Omental fat pad (tissue), 4 donors: ENCODE measurements at places on chromosomes 11 and 22. TPM values are rescaled to one million over a fixed set of nuclear protein-coding genes. Genes with fewer than 3 reads are reported as not detected.

The GLYAT gene
- total RNA-seq, result 4.2 TPM

The LDHAL6A gene
- total RNA-seq, result not detected

The TMEM121B gene
- total RNA-seq, result 0.46 TPM

The FERMT3 gene
- 39.4 TPM for total RNA-seq

The GNAZ gene
- total RNA-seq, result 8.6 TPM

The OR10S1 gene
- not detected for total RNA-seq

The PTPRCAP gene
- 5.5 TPM for total RNA-seq

The ZNHIT2 gene
- 16.1 TPM for total RNA-seq

The ZW10 gene
- 9.8 TPM for total RNA-seq

The KCNQ1OT1 gene
- total RNA-seq, result 3.4 TPM

The RIMBP3C gene
- total RNA-seq, result 0.31 TPM

The DGAT2 gene
- 67.7 TPM for total RNA-seq

The MS4A12 gene
- not detected for total RNA-seq

The MOV10L1 gene
- 0.63 TPM for total RNA-seq

The SAA4 gene
- not detected for total RNA-seq

The MRGPRF gene
- 59.4 TPM for total RNA-seq

The SDHAF2 gene
- total RNA-seq, result 57.9 TPM

The PKP3 gene
- 0.96 TPM for total RNA-seq

The AQP11 gene
- 0.84 TPM for total RNA-seq

The SMTNL1 gene
- total RNA-seq, result not detected

The CEND1 gene
- total RNA-seq, result not detected

The SIPA1 gene
- 41.8 TPM for total RNA-seq

The LYVE1 gene
- total RNA-seq, result 230 TPM

The CARD10 gene
- 18.8 TPM for total RNA-seq

The MLC1 gene
- total RNA-seq, result 0.44 TPM

The KCNJ1 gene
- 0.96 TPM for total RNA-seq

The GRAP2 gene
- 9.5 TPM for total RNA-seq

The GANAB gene
- total RNA-seq, result 131 TPM

The MS4A3 gene
- total RNA-seq, result not detected

The ZDHHC24 gene
- total RNA-seq, result 13.1 TPM

The BBOX1 gene
- not detected for total RNA-seq

The SNRPD3 gene
- total RNA-seq, result 135 TPM

The CLMP gene
- total RNA-seq, result 172 TPM

The SLC17A6 gene
- not detected for total RNA-seq

The SIRT3 gene
- total RNA-seq, result 19.2 TPM

The GALNT18 gene
- 47.4 TPM for total RNA-seq

The CD248 gene
- 45.5 TPM for total RNA-seq

The FAM180B gene
- not detected for total RNA-seq

The KDM4D gene
- 0.63 TPM for total RNA-seq

The KCNK7 gene
- total RNA-seq, result 1.5 TPM

The GRIA4 gene
- not detected for total RNA-seq
